Cortex of kidney (tissue), 1 donor: ENCODE measurements at places on chromosomes 4 and X.

- no peak for DNase-seq
These were observed 53.2 kb downstream of the MGST2 start for GRCh38 chr4:139718833-139719232.

DNA sequence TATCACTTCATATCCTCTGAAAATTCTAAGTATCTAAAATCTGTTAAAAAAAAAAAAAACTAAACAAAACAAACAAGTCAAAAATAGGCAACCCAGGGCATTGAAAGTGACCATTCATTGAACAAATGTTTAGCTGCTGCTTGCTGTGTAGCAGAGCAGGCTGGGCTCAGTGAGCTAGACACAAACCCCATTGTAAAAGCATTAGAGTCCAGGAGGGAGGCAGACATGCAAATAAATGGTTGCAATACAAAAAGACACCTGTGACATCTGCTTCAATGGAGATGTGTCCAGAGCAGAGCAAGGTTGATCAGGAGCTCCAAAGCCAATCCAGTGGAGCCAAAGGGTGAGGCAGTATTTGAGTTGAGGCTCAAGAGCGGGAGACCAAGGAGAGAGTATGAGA lies 267.3 kb upstream of the GATB start:
- no peak for DNase-seq

DNA sequence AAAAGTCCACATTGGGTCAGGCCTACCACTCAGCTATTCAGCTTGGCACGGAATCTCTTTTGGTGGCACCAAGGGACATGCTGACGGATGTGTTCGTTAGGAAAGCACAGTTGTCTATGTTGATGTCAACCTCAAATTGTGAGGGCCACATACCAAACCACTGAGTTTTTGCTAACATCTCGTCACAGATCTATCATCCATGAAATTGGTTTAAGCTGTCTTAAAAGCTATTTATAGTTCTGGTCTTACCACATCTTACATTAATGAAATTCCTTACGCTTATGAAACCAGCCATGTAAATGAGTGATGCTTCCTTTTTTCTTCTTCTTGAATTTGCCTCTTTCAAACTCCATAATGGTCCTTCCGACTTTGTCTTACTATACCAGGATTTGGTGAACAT lies 101.5 kb downstream of the MGST2 start:
- DNase-seq = no peak

DNA sequence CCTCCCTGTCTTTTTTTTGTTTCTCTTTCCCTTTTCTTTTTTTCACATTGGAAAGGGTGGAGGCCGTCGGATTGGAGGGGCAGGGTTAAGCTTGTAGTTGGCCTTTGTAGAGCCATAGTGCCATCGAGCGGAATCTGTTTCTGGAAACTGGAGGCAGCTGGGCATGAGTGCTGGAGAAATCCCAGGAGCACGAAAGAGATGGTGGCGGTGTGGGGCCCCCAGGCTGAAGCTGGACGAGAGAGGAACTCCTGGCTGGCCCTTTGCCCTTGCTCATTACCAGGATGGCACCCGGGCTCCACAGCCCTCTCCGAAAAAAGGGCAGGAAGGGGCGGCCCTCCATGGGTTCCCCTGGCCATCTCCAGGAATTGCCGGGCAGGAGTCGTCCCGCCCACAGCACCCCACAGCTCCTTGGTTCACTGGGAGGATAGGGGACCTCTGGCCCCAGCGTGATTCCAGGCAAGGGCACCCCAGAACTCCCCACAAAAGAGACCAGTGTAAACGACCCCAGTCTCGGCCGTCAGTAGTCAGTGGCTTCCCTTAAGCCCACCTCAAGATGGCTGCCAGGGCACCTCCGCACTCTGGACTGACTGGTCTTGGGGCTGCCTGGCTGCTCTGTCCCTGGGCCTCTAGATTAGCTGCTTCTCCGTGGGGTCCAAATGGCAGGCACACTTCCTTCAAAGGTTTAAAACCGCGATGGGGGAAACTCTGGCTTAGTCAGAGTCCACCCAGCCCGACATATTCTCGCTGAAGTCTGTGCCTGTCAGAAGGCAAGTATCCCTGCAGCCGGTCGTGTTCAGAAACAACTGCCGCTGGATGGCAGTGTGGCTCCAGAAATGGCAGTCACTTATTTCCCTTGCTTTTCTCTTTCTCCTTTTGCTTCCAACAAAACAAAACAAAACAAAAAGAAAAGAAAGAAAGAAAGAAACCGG lies 74.1 kb downstream of the NBDY start:
- no peak for DNase-seq

DNA sequence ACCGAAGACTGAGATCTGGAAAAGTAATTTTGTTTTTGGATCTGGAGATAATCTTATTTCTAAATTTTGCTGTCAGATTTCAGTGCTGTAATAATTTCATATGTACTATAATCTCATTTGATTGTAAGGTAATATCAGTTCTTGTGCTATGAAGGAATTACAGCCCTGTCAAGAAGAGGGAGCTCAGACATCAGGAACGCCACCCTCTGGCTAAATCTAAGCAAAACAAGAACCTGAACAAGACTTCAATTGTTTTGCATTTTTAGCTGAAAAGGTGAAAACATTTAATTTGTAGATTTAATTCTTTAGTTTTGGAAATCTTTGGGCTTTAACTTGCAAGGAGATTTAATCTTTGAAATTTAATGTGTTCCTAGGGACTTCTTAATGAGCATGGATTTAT lies 525.4 kb upstream of the HS3ST1 start:
- DNase-seq = no peak

DNA sequence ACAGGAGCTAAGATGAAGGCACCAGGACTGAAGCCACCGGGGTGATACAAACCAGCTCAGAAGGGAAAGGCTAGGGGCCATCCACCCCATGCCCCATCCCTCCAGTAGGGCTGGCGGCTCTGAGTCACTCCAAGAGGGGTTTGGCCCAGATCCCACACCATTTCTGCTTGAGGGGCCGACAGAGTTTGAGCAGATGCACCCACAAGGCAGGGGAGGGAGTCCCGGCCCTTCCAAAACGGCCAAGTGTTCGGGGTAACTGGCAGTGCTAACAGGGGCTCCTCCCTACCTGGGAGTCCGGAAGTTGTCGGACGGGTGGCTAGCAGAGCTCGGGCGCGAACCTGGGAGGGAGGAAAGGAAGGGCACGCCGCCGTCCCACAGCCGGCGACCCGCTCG lies 412 bp downstream of the SLC10A3 start:
- no peak for DNase-seq

DNA sequence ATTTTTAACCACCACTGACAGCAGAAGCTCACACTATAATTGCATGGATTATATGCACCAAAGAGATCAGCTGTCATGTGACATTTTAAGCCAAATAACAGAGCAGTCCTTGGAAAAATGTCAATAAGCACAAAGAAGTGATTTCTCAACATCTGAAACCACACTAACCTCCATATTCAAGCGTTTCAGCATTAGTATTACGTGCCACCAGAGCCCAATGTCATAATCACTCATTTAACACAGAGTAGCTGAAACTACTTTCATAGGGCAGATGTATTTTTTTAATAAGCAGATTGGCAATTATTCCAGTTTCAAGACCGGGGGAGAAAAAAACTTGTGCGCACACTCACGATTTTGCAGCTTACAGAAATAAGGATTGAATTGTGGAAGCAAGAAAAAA lies 76.6 kb downstream of the SH3KBP1 start:
- no peak for DNase-seq

GRCh38 chrX:66914080-66914479 lies 275.2 kb upstream of the EDA2R start:
- DNase-seq = no peak

GRCh38 chrX:19811807-19812604 lies 75.4 kb downstream of the SH3KBP1 start:
- no peak for DNase-seq

DNA sequence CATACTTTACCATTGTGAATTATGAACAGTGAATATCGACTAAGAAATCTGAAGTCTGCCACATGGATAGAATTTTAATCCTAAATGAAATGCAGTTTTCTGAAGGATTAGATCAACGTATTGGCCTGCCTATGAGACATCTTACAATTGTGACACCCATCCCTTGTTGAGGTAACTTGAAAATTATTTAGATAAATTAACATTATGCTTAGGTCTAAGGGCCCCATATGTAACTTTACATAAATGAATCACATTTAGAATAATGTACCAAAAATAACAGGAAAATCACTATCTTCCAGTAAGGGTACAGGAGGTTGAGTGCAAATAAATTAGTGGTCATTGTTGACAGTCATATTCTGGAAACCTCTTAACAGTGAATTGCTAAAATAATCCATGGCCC lies 13.5 kb downstream of the XAGE5 start:
- DNase-seq = no peak
